ENCODE measurements at places on chromosomes 7 and 10. TPM values are rescaled to one million over a fixed set of nuclear protein-coding genes. Genes with fewer than 3 reads are reported as not detected.

Gene MYOF
- total RNA-seq, result 167 TPM

Gene BLNK
- 1.0 TPM for total RNA-seq

Gene TMEM270
- total RNA-seq, result not detected

Gene LIPN
- not detected for total RNA-seq

Gene GPR37
- total RNA-seq, result 1.9 TPM

Gene SLC39A12
- not detected for total RNA-seq

Gene ZNF804B
- not detected for total RNA-seq

Gene WNT2
- not detected for total RNA-seq

Gene SPDYE2B
- total RNA-seq, result not detected

Gene MACROH2A2
- total RNA-seq, result 17.6 TPM

Gene ASB10
- total RNA-seq, result not detected

Gene GIMAP2
- not detected for total RNA-seq

Gene MCM10
- total RNA-seq, result 3.5 TPM

Gene SORBS1
- 1.0 TPM for total RNA-seq

Gene MYH16
- total RNA-seq, result not detected

Gene RNF32
- total RNA-seq, result 3.6 TPM

Gene ZNF488
- 0.12 TPM for total RNA-seq

Gene AKR1C3
- total RNA-seq, result 22.9 TPM

Gene CEP55
- total RNA-seq, result 25.2 TPM

Gene GTPBP10
- total RNA-seq, result 51.1 TPM

Gene GATA3
- 13.1 TPM for total RNA-seq

Gene TET1
- not detected for total RNA-seq

Gene AKR1D1
- total RNA-seq, result not detected

Gene TAS2R4
- 3.5 TPM for total RNA-seq

Gene ENO4
- not detected for total RNA-seq

Gene EPHA1
- total RNA-seq, result 1.2 TPM

Gene CASTOR2
- total RNA-seq, result 2.6 TPM

Gene COL17A1
- total RNA-seq, result 514 TPM

Gene SLC26A5
- total RNA-seq, result not detected

Gene PLCE1
- 0.23 TPM for total RNA-seq

Gene GSTO2
- total RNA-seq, result 33.8 TPM

Gene ZNF467
- total RNA-seq, result 3.2 TPM

Gene LIPK
- not detected for total RNA-seq

Gene LIPF
- not detected for total RNA-seq

Gene CDH23
- 0.07 TPM for total RNA-seq

Gene FBXL13
- total RNA-seq, result 0.74 TPM

Gene LIPM
- not detected for total RNA-seq

Gene ADIRF
- total RNA-seq, result 89.0 TPM

Gene PUS7
- total RNA-seq, result 24.3 TPM

Gene KNDC1
- total RNA-seq, result 2.4 TPM
